ENCODE measurements at places on chromosomes 3 and 15.

- DNase-seq: no peak
Measured at GRCh38 chr15:95431518-95431917, 899.0 kb upstream of the NR2F2 start.

- DNase-seq: no peak
Measured at GRCh38 chr3:44055951-44056350, 185.7 kb upstream of the TOPAZ1 start.

- DNase-seq: no peak
Measured at GRCh38 chr15:80442728-80443403, 38.7 kb downstream of the ARNT2 start.

DNA sequence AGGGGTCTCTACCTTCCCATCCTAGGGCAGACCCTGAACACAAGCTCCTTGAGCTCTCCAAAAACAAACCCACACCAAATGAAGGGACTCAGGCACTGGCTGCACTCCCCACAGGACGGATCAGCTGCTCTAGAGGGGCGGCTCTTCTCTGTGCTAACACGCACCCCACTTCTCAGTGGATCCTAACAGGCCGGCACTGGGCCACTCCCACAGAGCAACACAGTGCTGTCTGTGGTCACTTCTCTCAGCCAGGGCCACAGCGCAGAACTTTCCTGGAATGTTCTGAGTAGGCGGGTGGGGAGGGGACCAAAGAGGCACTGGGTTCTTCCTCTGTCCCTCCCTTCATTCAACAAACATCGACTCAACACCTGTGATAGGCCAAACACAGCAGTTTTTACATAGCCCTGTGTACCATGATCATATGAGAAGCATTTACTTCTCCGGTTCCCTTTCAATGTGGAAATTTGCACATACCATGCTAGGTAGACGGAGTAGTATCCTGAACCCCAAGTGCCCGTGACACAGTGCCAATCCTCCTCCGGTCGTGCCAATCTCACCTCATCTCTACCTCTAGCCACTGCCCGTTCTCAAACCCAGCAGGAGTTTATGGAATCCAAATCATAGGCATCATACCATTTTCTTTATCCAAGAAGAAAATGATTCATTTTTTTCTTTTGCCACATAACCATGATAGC is 98.1 kb downstream of the LRIG1 start:
- no peak for DNase-seq

- no peak for DNase-seq
Measured at GRCh38 chr15:42720071-42720470, 16.9 kb downstream of the CDAN1 start.

DNA sequence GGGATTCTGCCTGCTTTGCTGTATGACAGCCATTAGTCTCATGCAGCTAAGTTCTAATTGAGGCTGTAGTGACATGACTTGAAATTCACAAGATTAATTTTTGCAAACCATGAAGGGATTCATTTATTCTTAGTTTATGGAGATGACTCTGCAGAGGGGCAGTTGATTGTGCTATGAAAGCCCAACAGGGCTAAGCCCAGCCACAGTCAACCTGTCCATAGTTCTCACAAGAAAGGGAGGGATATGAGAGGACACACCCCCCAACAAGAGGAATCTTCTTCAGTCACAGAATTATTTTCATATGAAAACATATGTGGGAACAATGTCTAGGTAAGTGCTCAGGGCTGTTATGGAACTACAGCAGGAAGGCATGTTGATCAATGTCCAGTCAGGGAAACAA is 61.9 kb upstream of the ABHD17C start:
- no peak for DNase-seq

- DNase-seq: no peak
Measured at GRCh38 chr3:155323063-155323666, 29.7 kb upstream of the STRIT1 start.

- DNase-seq: no peak
Measured at GRCh38 chr15:54017251-54017650, 39.0 kb downstream of the UNC13C start.

GRCh38 chr15:44158111-44158510 is 37.0 kb downstream of the FRMD5 start:
- no peak for DNase-seq
